ENCODE measurements at places on chromosomes 2 and 18. TPM values are rescaled to one million over a fixed set of nuclear protein-coding genes. Genes with fewer than 3 reads are reported as not detected.

FSHR gene
- total RNA-seq: not detected

DNA sequence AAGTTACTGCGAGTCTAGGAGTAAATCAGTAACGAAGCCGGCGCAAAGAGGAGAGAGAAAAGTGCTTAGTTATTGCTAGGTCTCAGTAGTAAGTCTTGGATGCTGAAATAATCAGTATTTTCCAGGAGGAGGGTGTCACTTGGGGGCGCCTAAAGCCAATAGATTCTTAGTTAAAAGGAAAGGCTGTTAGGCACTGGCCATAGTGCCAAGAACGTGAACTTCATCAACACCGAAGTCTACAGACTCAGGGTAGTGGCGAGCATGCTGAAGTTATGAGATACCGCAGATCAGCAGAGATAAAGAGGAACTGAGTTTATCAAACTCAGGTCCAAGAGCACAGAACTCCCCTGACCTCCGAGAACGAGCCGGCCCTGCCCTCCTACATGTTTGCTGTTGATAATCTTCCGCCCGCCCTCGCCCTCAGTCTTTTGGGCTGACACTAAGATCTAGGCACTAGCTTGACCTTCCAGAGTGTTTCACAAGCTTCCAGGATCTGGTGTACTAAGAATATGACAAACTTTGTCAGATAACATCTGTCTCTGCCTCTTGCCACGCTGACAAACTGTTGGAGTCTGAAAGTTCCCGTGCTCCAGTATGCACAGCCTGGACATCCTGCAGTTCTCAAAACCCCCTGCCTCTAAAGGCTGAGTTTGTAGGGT lies 49.2 kb downstream of the CYB5A start:
- no peak for DNase-seq

DNA sequence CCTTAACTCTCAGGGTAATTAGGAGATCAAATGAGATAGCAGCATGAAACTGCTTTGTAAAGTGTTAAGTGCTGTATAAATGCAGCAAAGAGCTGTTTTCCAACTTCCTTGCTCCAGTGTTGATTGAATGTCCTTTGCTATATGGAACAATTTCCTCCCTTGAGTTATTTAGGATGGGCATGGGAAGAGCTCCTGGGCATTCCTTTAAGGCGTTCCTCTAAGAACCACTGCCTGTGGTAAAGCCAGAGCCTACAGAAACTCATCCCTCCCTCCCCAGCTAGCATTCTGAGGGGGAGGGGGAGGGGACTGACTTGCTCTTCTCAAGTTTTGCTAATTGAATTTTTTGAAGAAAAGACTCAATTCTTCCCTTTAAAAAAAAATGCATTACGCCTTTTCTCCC lies 1.4 kb downstream of the AKAIN1 start:
- DNase-seq: no peak

GRCh38 chr2:39689272-39689841 lies 23.6 kb downstream of the TMEM178A start:
- no peak for DNase-seq

- DNase-seq: peak; percentile 75
These were observed 145.9 kb downstream of the ZNF516 start for GRCh38 chr18:76349067-76349715.

- no peak for DNase-seq
These were observed 46.9 kb downstream of the PLEKHB2 start for GRCh38 chr2:131152074-131152473.

RIT2 gene
- total RNA-seq: not detected

- DNase-seq: peak; percentile 89
These were observed 86.3 kb upstream of the NPAS2 start for GRCh38 chr2:100733391-100734187.

GRCh38 chr18:21468514-21469164 lies 131.9 kb downstream of the ESCO1 start:
- no peak for DNase-seq

ACTG2 gene
- total RNA-seq: not detected

- DNase-seq: no peak
These were observed 3.3 kb upstream of the CNDP1 start for GRCh38 chr18:74531043-74531442.

DNA sequence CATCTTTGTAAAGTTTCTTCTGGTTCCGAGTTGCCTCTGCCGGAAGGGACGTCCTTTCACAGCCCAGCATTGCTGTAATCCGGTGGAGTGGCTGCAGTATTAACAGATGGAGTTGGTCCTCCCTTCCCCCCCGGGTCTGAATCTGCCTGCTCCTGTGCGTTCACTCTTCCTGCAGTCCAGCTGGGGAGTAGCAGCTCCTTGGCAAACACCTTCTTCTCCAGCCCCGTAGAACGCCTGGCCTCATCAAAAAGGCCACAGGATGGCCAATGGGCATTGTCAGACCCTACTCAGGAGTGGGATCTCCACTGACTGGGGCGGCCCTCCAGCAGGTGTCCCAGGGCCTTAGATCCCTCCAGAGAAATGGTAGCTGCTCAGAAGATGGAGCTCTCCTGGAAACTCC lies 234.0 kb downstream of the FAM210A start:
- DNase-seq: no peak

ZNF396 gene
- total RNA-seq: 0.13 TPM

GRCh38 chr2:146229508-146230155 lies 1615.2 kb upstream of the ACVR2A start:
- no peak for DNase-seq

DNA sequence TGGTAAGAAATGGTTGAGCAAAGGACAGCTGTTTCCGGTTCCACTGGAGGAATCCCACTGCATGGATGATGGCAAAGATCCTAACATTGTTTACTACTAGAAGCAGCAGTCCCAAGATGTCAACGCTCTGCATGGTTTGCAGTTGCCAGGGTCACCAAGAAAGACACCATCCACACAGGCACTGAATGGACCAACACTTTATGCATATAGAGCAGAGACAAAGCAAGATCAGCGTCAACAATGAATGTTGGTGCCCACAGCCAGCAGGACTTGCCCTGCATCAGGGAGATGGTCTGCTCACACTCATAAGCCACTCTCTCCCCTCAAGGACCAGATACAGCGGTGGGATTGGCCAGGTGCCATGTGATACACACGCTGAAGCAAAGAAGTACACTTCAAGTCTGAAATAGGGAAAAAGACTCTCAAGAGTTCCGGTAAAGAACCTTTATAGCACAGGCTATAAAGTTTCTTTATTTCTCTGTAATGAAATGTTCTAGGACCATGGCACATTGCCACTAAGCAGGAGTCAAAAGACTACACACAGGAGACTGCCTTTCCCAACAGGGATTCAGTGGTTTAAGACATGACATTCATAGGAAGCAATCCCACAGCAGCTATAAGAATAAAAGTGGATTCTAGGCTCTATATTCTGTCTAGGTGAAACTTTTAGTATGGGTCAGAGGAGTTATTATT lies 133.2 kb upstream of the EPHA4 start:
- no peak for DNase-seq

DNA sequence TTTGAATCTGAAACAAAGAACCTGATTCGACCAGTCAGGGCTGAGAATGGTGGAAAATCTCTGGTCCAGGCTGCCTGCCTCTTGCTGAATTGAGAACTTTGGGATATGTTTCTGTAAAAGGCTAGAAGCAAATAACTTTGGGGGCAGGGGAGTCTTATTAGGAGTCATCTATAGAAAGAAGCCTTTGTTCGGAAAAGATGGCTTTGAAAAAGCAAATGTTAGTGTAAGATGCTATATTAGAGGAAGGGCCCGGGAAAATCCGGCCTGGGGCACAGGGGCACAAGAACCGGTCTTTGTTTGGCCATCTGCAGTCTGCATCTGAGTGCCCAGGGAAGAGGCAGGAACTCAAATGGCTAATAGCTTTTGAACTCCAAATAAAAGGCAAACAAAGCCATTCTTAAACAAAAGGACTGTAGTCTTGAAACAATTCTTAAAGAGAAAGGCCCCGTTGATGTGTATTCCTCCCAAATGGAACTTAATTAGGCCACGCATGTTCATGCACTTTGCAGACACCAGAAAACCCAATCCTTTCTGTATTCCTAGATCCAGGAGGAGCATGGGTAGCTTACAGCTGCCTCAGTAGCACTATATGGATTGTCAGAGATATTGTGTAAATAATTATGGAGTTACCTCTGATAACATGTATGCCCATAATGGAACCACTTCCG lies 180.0 kb upstream of the ARL4C start:
- no peak for DNase-seq

RNF152 gene
- 5.4 TPM for total RNA-seq

- DNase-seq: no peak
These were observed 92.3 kb downstream of the CELF4 start for GRCh38 chr18:37473195-37473840.

DNA sequence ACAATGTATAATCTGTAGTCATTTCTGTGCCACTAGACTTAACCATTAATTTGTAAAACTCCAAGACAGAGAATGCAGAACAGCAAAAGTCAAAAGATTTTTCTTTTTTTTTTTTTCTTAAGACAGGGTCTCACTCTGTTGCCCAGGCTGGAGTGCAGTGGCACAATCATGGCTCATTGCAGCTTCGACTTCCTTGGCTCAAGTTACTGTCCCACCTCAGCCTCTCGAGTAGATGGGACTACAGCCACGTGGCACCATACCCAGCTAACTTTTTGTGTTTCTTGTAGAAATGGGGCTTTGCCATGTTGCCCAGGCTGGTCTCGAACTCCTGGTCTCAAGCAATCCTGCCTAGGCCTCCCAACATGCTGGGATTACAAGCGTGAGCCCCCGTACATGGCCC lies 80.1 kb downstream of the TLK1 start:
- DNase-seq: no peak

- no peak for DNase-seq
These were observed 326.2 kb upstream of the MEX3C start for GRCh38 chr18:51523671-51524070.

MEIS1 gene
- 21.4 TPM for total RNA-seq

DNA sequence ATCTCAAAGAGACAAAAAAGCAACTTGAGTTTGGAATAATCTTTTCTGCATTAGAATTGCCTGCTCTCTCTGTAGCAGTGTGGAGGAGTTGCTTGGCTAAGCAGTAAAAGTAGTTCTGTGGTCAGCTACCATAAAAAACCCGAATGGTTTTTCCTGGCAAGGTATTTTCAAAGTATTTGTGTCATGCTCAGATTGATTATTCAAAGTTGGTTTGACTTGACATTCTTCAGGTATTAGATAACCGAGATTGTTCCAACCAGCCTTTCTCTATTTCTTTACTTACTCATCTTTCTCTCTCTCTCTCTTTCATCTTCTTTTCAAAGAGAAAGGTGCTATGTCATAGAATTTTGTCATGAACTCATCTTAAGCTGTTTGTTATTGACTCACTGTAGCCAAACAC lies 404.9 kb downstream of the CPS1 start:
- no peak for DNase-seq

GRCh38 chr2:233358947-233359346 lies 4.7 kb downstream of the DGKD start:
- no peak for DNase-seq

DNA sequence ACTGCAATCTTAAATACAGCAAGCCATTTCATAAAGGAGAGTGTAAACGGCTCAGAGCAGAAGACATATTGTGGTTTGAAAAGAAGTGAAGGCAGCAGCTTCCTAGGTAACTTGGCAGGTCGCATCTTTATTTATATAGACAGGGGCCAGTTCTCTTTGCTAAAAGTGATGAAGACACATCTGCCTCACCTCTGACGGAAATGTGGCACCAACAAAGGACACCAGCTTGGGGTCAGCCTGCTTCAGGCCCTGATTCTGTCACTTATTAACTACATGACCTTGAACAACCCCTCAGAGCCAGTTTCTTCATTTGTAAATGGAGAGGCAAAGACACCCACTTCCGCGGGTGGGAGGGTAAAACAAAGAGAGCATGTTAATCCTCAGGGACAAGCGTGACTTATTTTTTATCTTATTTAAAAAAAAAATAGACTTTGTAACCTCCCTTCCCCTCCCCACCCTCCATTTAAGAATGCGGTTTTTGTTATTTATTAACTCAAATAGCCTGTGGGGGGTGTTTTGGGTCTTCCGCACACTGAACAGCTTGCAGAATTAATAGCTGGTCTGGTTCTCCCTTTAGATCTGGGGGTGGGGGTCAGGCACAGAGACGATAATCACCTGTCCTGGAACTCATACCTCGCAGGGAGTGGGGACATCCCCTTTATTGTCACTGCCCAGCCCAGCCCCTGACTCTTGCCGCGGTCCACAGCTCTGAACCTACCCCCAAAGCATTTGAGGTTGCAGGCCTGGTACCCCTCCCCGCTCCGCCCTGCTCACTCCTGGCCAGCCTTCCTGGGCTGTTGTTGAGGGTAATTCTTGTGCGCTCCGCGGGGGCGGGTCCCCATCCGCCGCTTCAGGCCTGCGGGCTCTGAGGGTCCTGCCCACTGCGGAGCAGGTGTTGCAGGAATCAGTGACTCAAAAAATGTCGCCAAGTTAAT lies 64.2 kb upstream of the TMEM17 start:
- no peak for DNase-seq

CMPK2 gene
- 0.13 TPM for total RNA-seq

- no peak for DNase-seq
These were observed 10.1 kb upstream of the SLC11A1 start for GRCh38 chr2:218371983-218372350.

DNA sequence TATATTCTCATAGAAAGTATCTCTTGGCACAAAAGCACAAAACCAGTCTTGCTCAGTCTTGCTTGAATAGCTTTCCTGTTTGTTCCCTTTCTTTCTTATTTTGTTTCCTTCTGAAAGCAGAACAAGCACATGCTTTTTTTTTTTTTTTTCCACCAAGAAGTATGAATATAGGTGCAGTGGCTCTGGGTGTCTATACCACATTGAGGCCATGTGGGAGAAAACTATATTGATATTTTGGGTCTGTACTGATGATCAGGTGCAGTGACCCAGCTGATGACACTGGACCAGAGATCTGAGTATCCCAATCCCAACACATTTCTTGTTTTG lies 28.7 kb downstream of the GEMIN6 start:
- no peak for DNase-seq

DNA sequence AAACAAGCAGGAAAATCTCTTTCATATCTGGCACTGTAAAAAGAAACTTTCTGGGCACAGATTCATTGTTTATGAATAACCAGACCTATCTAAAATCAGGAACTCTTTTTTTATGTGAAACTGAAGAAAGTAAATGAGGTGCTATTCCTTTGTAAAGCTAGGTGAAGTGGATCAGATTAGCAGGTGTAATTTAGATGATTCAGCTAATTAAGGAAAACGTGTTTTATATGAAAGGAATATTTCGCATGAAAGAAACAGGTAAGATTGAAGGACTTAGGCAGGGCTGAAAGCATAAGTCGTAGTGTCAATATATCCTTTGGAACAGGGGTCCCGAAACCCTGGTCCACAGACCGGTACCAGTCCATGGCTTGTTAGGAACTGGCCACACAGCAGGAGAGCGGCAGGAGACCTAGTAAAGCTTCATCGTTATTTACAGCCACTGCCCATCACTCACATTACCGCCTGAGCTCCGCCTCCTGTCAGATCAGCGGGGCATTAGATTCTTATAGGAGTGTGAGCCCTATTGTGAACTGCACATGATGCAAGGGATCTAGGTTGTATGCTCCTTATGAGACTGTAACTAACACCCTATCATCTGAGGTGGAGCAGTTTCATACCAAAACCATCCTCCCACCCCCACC lies 20.3 kb upstream of the XIRP2 start:
- no peak for DNase-seq

FAM124B gene
- not detected for total RNA-seq

C1GALT1C1L gene
- total RNA-seq: not detected

GRCh38 chr2:6653281-6653750 lies 212.4 kb downstream of the CMPK2 start:
- DNase-seq: no peak
